ENCODE measurements at places on chromosomes 2 and 18. TPM values are rescaled to one million over a fixed set of nuclear protein-coding genes. Genes with fewer than 3 reads are reported as not detected.
A peak's percentile ranks its signal among the peaks of the same experiment; 100 is the strongest.

Gene PLA2R1
- total RNA-seq, result 10.0 TPM

Gene TYW5
- 3.0 TPM for total RNA-seq

Gene SFT2D3
- 3.3 TPM for total RNA-seq

Gene SPEG
- total RNA-seq, result 29.0 TPM

Gene COLEC12
- total RNA-seq, result 1.4 TPM

Gene FOXD4L1
- total RNA-seq, result not detected

Gene SSB
- 82.6 TPM for total RNA-seq

Gene C2orf15
- total RNA-seq, result 0.76 TPM

Gene EHD3
- total RNA-seq, result 54.5 TPM

DNA sequence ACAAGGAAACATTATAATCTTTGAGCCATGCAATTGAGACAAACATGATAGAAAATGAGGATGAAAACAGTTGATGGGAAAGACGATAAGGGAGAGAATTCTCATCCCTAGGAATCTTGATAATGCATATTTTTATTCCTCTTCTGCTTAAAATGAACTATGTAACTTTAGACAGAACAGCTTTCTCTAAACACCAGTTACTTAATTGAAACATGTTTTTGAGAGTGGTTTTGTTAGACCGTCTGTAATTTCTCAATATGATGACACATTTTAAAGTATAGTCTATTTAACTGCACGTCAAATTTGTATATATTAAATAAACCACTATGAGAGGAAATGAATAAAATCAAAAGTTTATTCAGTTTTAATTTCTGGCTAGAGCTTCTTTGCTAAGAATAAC is 1453.9 kb upstream of the NXPH2 start:
- H3K4me3 ChIP-seq, result no peak overlapping the region
- H3K4me1 ChIP-seq, result no peaks in the 10 kb centered on the region
- H3K36me3 ChIP-seq, result no peaks in the 10 kb centered on the region
- H3K27me3 ChIP-seq, result no peaks in the 10 kb centered on the region
- DNase-seq, result no peak

GRCh38 chr2:3769766-3770165 is 66.4 kb downstream of the DCDC2C start:
- H3K36me3 ChIP-seq, result no peaks in the 10 kb centered on the region
- no peak for DNase-seq
- H3K4me3 ChIP-seq, result no peak overlapping the region
- no peak overlapping the region for H3K27ac ChIP-seq
- no peaks in the 10 kb centered on the region for H3K4me1 ChIP-seq
- no peaks in the 10 kb centered on the region for H3K27me3 ChIP-seq

- H3K4me3 ChIP-seq, result no peak overlapping the region
- DNase-seq, result no peak
- H3K27me3 ChIP-seq, result no peaks in the 10 kb centered on the region
- no peak overlapping the region for H3K27ac ChIP-seq
- H3K4me1 ChIP-seq, result no peaks in the 10 kb centered on the region
- no peaks in the 10 kb centered on the region for H3K36me3 ChIP-seq
Measured at GRCh38 chr2:133462811-133463210, 105.5 kb downstream of the NCKAP5 start.

GRCh38 chr2:69315160-69315761 is 71.8 kb downstream of the GFPT1 start:
- no peak overlapping the region for H3K27ac ChIP-seq
- no peaks in the 10 kb centered on the region for H3K27me3 ChIP-seq
- no peaks in the 10 kb centered on the region for H3K36me3 ChIP-seq

DNA sequence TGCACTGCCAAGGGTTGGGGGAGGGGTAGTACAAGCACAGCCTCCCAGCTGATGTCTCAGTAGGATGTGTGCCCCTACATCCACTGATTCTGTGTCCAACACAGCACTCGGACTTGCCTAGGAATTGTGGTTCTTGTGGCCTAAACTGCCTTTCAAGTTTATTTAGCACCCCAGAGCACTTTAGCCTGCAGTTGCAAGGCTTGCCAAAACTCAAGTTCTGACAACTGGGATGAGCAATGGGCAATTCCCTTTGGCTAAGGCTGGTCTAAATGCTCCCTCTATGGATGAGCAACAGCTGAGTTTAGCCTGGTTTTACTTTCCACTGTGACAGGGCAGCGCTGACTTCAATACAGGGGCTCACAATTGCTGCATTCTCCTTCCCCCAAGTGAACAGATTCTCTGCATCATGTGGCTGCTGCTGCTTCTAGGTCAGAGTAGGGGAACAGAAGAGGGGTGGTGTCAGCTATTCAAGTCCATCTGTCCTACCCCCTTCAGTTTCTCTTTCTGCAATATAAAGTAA is 471.5 kb downstream of the PIK3C3 start:
- H3K4me1 ChIP-seq, result no peaks in the 10 kb centered on the region
- no peak for DNase-seq
- H3K27ac ChIP-seq, result no peak overlapping the region
- no peaks in the 10 kb centered on the region for H3K27me3 ChIP-seq
- H3K4me3 ChIP-seq, result no peak overlapping the region
- no peaks in the 10 kb centered on the region for H3K36me3 ChIP-seq

GRCh38 chr18:41657189-41657588 is 297.8 kb upstream of the PIK3C3 start:
- DNase-seq, result no peak
- no peak overlapping the region for H3K4me3 ChIP-seq
- no peaks in the 10 kb centered on the region for H3K4me1 ChIP-seq
- H3K36me3 ChIP-seq, result no peaks in the 10 kb centered on the region
- no peak overlapping the region for H3K27ac ChIP-seq

DNA sequence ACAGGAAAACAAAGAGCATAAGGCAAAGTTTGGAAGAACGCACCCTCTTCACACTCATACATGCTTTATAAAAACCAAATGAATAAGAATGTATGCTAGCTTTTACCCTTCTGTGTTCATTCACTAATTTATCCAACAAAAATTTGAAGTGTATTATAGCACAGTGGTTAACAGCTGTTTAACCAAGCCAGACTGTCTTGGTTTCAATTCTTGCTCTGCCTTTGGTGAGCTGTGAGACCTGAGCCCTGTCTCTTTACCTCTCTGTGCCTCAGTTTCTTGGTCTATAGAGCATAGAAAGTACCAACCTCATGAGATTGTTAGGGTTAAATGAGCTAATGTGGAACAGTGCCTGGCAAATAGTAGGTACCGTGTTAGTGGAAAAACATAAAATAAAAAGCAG is 104.5 kb upstream of the TTC39C start:
- H3K27ac ChIP-seq, result no peak overlapping the region
- H3K27me3 ChIP-seq, result no peaks in the 10 kb centered on the region
- H3K36me3 ChIP-seq, result peaks cover 15% of the 10 kb centered on the region
- no peaks in the 10 kb centered on the region for H3K4me1 ChIP-seq
- no peak for DNase-seq

DNA sequence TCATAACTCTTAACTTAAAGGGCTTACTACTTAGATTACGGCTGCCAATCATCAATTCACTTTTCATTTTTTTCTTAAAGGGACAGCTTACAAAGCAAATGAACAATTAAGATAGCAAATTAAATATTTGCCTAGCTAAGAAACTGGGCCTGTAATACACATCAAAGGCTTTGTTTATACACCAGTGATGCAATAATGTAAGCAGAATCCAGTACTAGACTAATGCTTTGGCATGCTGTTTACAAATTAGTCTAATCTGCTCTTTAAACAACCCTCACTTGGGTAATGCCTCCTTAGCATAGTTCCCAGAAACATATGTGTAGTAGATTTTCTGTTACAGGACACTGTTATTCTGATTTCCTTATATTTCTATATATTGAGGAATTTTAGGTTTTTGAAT is 105.8 kb downstream of the ARHGAP28 start:
- DNase-seq, result no peak
- H3K36me3 ChIP-seq, result no peaks in the 10 kb centered on the region
- no peak overlapping the region for H3K27ac ChIP-seq
- H3K27me3 ChIP-seq, result no peaks in the 10 kb centered on the region

GRCh38 chr2:134240061-134240460 is 13.8 kb upstream of the MGAT5 start:
- H3K36me3 ChIP-seq, result no peaks in the 10 kb centered on the region
- H3K27me3 ChIP-seq, result no peaks in the 10 kb centered on the region
- no peak overlapping the region for H3K27ac ChIP-seq
- H3K4me1 ChIP-seq, result no peaks in the 10 kb centered on the region
- no peak overlapping the region for H3K4me3 ChIP-seq

DNA sequence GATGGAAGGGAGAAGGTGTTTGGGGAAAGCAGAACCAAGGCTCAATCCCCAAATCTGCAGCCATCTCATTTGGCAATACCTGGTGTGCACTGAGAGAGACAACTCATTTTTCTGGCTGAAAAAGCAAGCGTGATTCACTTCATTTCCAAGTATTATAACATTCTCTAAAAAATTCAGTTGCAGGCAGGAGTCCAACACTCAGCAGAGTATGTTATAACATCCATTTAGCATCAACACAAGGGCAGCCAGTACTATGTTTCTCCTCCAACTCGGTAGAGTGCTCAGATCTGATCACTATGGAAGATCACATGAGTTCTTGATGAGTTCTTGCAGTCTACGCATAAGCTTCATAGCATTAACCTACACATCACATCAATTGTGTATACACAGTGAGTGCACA is 99.4 kb upstream of the PID1 start:
- H3K27me3 ChIP-seq, result peaks cover 10% of the 10 kb centered on the region
- H3K36me3 ChIP-seq, result no peaks in the 10 kb centered on the region
- no peak for DNase-seq
- no peak overlapping the region for H3K27ac ChIP-seq

DNA sequence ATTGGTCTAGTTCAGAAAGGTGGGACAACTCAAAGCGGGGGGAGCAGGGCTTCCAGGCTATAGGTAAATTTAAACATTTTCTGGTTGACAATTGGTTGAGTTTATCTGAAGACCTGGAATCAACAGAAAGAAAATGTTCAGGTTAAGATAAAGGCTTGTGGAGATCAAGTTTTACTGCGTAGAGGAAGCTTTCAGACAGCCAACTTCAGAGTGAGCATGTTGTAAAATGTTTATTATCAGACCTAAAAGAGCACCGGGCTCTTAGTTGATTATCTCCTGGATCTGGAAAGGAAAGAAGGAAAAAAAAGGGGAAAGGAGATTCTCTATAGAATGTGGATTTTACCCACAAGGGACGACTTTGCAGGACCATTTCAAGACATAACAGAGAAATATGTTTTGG is 227.0 kb upstream of the SH3BP4 start:
- H3K4me1 ChIP-seq, result no peaks in the 10 kb centered on the region
- H3K4me3 ChIP-seq, result no peak overlapping the region
- no peaks in the 10 kb centered on the region for H3K27me3 ChIP-seq

DNA sequence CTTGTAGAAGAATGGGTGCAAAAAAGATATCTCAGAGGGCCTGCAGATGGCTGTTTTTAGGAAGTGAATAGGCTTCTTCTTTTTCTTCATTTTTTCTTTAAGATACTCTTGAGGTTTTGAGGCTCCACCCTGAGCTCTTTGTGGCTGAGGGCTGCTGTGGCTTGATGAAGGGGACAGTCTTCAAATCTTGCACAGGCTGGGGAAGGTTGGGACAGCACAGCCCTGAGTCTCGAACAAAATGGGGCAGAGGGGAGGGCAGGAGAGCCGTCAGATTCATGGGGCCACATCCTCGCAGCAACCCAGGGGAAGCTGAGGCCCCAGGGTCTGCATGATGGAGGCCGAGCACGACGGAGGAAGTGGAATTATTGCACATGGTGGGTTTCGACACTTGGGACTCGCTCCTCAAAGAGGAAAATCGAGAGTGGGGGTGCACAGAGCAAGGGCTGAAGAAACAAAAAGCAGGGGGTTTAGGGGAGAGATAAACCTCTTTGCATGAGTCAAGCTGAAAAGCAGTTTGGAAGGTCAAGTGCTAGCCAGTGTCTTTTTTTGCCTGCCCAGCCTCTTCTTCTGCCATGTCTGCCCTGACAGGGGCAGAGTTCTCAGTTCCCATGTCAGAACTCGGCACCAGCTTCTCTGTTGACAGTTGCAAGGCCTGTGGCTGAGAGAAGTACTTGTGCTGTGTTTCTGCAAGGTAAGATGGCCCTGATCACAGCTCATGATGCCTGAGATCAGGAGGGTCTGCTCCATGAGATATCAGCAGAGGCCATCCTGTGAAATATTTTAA is 19.5 kb downstream of the INPP4A start:
- no peaks in the 10 kb centered on the region for H3K27me3 ChIP-seq
- H3K27ac ChIP-seq, result peak overlapping the region; percentile 60
- no peak overlapping the region for H3K4me3 ChIP-seq
- H3K36me3 ChIP-seq, result no peaks in the 10 kb centered on the region

GRCh38 chr18:62989195-62989594 is 273.9 kb downstream of the PHLPP1 start:
- H3K27me3 ChIP-seq, result no peaks in the 10 kb centered on the region
- no peaks in the 10 kb centered on the region for H3K4me1 ChIP-seq
- H3K27ac ChIP-seq, result no peak overlapping the region
- H3K36me3 ChIP-seq, result no peaks in the 10 kb centered on the region
- no peak for DNase-seq

DNA sequence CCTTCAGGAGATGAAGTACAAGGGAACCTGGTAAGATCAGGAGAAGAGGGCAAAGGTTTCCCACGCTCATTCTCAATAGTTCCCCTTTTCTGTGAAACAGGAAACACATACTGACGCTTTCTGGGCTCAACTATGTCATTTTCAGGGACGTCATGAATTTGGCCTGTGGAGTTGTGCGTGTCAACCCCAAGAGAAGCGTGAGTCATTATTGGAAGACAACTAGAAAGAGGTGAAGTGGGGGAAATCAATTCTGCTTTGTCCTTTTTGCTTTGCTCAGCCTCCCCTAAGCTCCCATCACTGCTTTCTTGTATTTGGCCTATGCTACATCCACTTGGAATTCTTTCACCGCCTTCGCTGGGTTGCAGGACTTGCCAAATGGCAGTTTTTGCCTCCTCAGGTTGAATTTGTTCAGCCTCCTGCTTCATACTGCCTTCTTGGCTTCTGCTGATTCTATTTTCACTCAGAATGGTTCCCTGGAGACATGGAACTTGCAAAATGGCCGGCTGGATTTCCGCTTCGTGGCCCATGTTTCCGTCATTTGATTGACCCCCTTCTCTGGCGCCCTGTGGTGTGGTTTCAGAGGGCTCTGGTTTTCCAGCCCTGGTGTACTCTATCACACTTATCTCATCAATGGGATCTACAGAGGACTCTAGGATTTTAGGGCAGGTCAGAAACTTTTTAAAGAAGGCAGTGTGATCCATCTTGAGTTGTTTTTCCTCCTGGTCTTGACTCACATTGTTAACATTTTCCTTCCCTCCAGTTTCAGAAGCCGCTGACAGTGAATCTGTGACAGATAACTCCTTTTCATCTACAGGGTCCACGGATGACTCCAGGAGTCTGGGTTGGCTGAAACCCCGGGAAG is 93.3 kb downstream of the ALPK2 start:
- DNase-seq, result no peak
- H3K4me3 ChIP-seq, result no peak overlapping the region
- peaks cover 7% of the 10 kb centered on the region for H3K27me3 ChIP-seq
- no peak overlapping the region for H3K27ac ChIP-seq
